ENCODE measurements at places on chromosomes 2 and 18. TPM values are rescaled to one million over a fixed set of nuclear protein-coding genes. Genes with fewer than 3 reads are reported as not detected.

MYO5B gene
- 24.6 TPM for total RNA-seq

GRB14 gene
- total RNA-seq = 51.3 TPM

MAL gene
- 0.98 TPM for total RNA-seq

KYNU gene
- under 0.01 TPM for total RNA-seq

VPS54 gene
- 12.4 TPM for total RNA-seq

CNOT11 gene
- total RNA-seq = 38.9 TPM

GATA6 gene
- 20.7 TPM for total RNA-seq

SCN1A gene
- not detected for total RNA-seq

CPS1 gene
- total RNA-seq = 4.8 TPM

PAX8 gene
- 118 TPM for total RNA-seq

AMER3 gene
- total RNA-seq = not detected

ZNF396 gene
- total RNA-seq = 0.33 TPM

ANKRD53 gene
- total RNA-seq = 1.8 TPM

NAT8 gene
- total RNA-seq = not detected

GALR1 gene
- total RNA-seq = not detected

BMP10 gene
- total RNA-seq = not detected

SERPINB11 gene
- not detected for total RNA-seq

ITPRIPL1 gene
- 5.5 TPM for total RNA-seq

AQP12A gene
- total RNA-seq = not detected

PSMA8 gene
- total RNA-seq = not detected

LRRC30 gene
- total RNA-seq = not detected

GPR35 gene
- 0.33 TPM for total RNA-seq

GDF7 gene
- total RNA-seq = not detected

FAM110C gene
- 2.9 TPM for total RNA-seq

CNRIP1 gene
- total RNA-seq = 15.1 TPM

BOLL gene
- total RNA-seq = not detected

DSG1 gene
- total RNA-seq = not detected

NT5DC4 gene
- total RNA-seq = not detected

CBLN2 gene
- not detected for total RNA-seq

CD8B2 gene
- not detected for total RNA-seq

CACNB4 gene
- total RNA-seq = 0.13 TPM

ZAP70 gene
- not detected for total RNA-seq

DAW1 gene
- total RNA-seq = 2.4 TPM

TRIM43 gene
- not detected for total RNA-seq

MBD1 gene
- total RNA-seq = 68.6 TPM

DSC3 gene
- total RNA-seq = 5.4 TPM

SLC5A7 gene
- total RNA-seq = not detected

CNGA3 gene
- total RNA-seq = not detected

RGPD3 gene
- 0.13 TPM for total RNA-seq

DTYMK gene
- 32.2 TPM for total RNA-seq

CD226 gene
- not detected for total RNA-seq

ELOA2 gene
- total RNA-seq = not detected

SERPINB3 gene
- not detected for total RNA-seq

NBAS gene
- total RNA-seq = 49.4 TPM

SPC25 gene
- 12.7 TPM for total RNA-seq

SRD5A2 gene
- total RNA-seq = not detected

MEP1B gene
- total RNA-seq = not detected

SLC40A1 gene
- total RNA-seq = 12.3 TPM

RAD51AP2 gene
- not detected for total RNA-seq

MPP4 gene
- 2.3 TPM for total RNA-seq

UGT1A9 gene
- 0.16 TPM for total RNA-seq

RFX8 gene
- total RNA-seq = 0.25 TPM

CCDC150 gene
- total RNA-seq = 1.5 TPM

IL36B gene
- total RNA-seq = not detected

TUBA4B gene
- not detected for total RNA-seq

CNDP1 gene
- total RNA-seq = not detected

COL4A4 gene
- 0.81 TPM for total RNA-seq

CNTNAP5 gene
- total RNA-seq = not detected

INO80C gene
- 7.3 TPM for total RNA-seq
